ENCODE measurements at places on chromosomes 7 and 10.

GRCh38 chr7:16740623-16740953 lies 13.0 kb upstream of the TSPAN13 start:
- DNase-seq = no peak

DNA sequence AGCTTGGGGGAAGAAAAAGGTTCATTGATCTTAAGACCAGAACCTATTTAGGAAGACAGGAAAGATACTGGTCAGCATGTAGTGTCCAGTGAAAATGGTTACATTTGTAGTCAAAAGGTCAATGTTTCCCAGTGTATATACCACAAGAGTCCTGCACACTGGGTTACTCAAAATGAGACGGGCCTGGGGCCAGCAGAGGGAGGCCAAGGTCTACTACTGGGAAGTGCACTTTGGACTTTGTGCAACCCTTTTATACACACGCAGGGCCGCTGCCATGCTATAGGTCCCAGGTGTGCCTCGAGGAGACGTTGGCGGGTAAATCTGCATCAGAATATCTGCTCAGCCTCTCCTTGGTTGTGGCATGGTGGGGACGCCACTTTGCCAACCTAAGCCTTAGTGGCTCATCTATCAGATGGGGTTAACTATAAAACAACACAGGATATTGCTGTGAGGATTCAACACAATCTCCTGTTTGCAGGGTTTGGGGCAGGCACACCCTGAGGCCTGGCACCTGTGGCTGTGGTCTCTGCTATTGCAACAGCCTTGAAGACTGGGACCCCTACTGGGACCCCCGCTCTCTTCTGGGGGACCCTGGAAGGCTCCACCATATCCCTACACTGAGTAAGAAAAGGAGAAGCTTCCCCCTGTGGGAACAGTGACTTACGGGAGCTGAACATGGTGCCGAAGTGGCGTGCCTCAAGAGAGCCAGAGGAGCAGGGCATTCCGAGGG lies 19.7 kb downstream of the CLRN3 start:
- DNase-seq = no peak

DNA sequence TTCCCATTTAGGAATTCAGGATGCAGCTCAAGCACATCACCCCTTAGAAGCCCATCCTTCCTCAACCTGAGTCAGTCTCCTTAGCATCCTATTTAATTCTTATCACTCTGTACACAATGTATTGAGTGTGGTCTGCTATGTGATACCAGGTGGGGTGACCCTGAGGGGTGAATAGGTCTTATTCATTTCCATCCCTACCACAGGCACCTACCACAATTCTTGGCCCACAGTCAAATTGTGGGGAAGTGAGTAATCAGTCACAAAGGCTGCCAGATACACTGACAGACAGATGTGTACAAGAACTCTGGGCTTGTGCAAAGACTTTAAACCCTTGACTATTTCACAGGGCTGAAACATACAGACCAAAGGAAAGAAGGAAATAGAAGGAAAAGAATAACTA lies 560.5 kb downstream of the PARD3 start:
- DNase-seq = no peak

DNA sequence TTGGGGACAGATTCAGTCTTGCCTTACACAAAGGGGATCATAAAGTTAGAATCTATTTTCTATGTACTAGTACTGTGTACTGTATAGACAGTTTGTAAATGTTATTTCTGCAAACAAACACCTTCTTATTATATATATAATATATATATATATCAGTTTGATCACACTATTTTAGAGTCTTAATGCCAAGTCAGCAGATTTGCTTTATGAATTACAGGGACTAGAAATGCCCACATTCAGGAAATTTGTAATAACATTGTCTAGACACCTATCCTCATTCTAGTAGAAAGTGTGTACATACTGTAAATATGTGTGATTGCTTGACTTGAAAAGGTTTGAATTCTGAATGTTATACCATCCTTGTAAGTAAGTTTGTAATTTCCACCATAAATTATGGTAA lies 111.2 kb downstream of the NSUN6 start:
- no peak for DNase-seq

DNA sequence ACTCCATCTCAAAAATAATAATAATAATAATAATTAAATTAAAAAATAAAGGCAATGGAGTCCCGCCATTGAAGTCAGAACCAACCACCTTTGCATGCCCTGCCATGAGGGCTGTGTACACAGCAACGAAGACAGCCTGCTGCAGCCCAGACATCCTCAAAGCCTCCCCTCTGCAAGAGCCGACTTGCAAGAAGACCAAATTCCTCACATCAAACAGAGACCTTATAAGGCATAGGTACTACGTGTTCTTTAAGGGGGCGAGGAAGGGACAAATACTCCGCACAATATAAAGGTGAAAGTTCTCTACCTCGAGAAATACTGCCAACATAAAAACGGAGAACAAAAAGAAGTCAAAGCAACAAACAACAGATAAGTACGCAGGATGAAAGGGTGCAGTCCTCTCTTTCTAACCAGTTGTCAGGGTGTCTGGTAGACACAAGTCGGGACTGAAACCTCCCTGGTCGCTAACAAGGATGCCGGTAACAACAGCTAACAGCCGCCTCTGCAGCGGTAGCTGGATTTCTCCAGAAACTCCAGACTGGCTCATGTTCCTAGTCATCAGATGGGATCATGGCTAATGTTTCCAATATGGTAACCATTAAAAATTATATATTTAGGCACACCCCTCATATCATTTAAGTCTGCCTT lies 23.6 kb downstream of the FGFR2 start:
- DNase-seq = no peak

GRCh38 chr10:133385214-133385613 lies 6.2 kb downstream of the PAOX start:
- no peak for DNase-seq

- no peak for DNase-seq
Measured at GRCh38 chr10:17009212-17009700, 120.4 kb downstream of the CUBN start.

DNA sequence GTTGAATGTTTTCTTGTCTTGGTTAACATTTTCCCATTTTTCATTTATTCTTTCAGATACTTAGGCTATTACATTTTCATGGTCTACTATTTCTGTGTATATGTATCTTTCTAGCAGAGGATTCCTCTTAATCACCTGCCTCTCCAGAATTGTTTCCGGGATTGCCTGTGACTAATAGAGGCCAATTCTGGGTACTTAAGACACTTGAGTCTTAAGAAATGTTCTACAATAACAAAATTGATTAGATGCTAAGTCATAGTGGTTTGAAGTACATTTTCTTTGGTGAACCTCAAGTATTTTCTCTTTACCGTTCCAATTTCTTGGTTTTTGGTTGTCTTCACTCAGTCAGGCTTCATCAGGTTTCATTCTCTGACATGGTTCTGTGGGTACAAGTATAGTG lies 26.4 kb downstream of the BBS9 start:
- no peak for DNase-seq

DNA sequence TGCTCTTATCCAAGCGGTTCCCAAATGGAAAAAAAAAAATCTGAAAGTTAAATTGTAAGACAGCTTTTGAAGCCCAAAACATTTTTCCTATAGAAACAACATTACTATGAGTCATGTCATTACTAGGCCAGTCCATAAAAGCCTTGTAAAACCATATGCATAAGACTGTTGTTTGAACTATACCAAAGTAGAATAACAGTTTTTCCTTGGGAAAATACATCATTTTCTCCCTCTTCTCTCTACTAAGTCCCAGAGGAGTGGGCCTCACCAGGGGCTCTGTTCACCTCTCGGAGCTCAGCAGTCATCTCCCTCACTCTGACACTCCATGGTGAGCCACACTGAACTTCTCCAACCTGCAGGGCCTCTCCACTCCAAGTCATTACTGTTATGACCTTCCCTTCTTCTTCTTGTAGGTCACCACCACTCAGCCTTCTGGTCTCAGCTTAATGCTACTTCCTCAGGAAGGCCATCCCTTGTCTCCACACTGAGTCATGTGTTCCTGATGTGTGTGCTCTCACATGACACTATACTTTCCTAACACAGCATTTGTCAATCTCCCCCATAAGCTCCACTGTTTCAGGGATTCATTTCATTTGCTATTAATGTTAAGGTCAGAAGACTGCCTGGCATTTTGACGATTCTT lies 32.5 kb downstream of the ZNF438 start:
- no peak for DNase-seq

DNA sequence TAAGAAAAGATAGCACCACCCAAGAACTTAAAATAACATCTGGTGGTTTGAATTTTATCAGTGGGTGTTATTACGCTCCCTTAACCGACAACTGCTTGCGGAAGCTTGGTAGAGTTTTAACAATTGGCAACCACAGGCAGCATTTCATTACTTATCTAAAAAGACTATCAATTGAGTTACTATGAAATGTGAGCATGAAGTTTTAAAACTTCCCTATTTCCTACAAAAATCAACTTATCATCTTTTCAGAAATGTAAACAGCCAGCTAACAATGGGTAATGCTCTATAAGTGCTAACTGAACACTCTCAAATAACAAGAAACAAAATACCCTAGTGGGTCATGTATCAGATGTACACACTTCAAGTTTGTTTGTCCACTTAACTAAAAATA lies 68.8 kb downstream of the OSBPL3 start:
- DNase-seq = no peak

DNA sequence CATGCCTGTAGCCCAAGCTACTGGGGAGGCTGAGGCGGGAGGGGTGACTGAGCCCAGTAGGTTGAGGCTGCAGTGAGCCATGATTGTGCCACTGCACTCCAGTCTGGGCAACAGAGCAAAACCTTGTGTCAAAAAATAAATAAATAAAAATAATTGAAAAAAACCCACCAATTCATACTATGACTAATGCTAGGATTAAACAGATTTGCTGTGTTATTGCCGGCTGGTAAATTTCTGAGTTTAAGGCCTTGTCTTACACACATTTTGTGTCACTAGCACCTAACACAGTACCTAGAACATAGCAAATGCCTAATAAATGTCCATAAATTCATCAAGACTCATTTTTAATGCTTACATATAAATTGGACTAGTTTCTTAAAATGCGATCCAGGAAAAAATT lies 8.7 kb downstream of the ESYT2 start:
- DNase-seq = no peak

- DNase-seq = no peak
Measured at GRCh38 chr10:69397972-69398371, 18.7 kb downstream of the TACR2 start.

DNA sequence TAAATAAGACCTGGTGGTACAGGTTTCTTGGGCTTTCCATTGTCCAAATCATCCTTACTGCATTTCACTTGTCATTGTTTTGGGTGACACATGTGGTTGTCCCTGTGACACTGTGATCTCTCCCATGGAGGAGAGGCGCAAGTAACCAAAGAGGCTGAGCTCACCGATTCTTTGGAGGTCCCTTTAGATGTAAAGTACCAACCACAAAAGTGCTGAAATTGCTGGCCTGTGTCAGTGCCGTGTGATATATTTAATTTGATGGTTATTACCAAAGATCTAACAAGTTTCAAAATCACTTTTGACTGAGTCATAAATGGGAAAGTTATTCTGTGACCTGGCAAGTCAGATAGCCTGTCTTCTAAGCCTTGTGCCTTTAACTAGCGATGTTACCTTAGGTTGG lies 19.4 kb downstream of the MCM10 start:
- DNase-seq = no peak

- no peak for DNase-seq
Measured at GRCh38 chr10:77448226-77448625, 189.4 kb downstream of the KCNMA1 start.

- DNase-seq = no peak
Measured at GRCh38 chr7:158328376-158329013, 259.1 kb downstream of the PTPRN2 start.

- DNase-seq = no peak
Measured at GRCh38 chr10:22988581-22989360, 60.9 kb downstream of the ARMC3 start.
